Fibroblast of skin of back (primary cell): ENCODE measurements at places on chromosomes 3 and 15.

DNA sequence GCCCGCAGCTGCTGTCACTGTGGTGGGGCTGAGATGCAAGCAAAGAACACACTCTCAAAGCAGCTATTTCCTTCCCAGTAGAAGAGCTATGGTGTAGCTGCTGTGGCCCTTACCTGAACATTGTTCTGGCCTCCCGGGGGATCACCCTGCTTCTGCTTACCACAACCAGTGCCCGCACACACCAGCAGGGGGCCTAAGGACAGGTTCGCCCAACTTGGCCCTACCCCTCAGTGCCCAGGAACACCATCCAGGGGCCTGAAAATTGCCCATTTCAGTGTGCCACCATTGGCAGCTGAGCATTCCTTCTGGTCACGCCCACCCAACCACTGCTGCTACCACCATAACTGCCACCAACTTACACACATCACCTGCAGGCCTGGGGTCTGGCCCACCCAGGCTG is 113.0 kb downstream of the TP63 start:
- no peak for DNase-seq

DNA sequence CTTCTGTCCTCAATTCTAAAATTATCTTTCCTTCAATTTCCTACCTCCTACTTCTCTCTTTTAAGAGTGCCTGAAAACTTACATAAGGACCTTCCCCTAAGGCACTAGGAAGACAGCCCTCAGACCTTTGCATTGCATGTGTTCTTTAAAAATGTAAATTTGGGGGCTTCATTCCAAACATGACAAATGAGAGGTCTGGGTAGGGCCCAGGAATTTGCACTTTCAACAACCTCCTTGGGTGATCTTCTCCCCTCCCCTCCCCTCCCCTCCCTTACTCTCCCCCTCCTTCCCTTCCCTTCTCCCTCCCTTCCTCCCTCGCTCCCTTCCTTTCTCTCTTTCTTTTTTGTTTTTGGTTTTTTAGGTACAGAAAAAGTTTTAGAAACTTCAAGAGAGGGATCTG is 18.7 kb downstream of the USF3 start:
- DNase-seq, result no peak

GRCh38 chr3:150277444-150277843 is 130.7 kb upstream of the TSC22D2 start:
- DNase-seq, result no peak

- no peak for DNase-seq
Measured at GRCh38 chr3:141992512-141992911, 116.1 kb downstream of the ATP1B3 start.

DNA sequence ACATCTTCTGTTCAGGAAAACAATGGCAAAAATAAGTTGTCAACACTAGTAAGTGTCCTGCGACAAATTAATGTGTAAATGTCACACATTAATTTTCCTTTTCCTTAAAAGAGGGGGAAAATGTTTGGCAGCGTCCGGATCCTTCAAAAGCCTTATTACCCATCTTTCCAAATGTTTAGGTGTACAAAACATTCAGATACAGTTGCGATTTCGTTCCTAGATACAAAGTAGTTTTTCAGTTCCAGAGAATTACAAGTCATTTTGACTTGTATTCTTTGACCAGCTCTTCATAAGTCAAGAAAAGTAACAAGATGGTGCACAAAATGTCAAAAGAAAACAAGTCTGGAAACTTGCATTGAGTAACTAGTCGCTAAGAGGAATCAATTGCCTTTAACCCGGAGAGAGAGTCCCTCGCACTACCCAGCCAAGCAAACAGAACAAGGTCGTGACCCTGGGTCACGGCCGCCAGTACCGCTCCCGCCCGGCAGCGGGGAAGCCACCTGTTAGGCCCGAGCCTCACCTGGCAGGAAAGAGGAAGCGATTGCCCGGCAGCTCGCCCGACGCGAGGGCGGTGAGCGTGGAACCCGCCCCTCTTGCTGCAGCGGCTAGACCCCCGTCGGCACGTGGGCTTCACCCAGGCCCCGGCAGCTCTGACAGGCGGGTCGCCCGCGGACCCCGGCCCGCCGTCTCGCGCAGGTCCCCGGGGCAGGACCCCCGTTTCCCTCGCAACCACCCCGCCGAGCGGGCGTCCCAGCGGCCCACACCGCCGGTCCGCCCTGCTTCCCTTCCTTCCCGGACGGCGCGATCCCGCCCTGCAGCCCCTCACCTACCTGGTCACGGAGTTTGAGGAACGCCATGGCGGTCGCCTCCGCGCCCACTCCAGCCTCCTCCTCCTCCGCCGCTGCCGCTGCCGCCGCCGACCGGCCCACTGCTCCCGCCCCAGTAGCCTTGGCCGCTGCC is 61.0 kb upstream of the ANKRD28 start:
- DNase-seq, result no peak

- no peak for DNase-seq
Measured at GRCh38 chr15:80328496-80328895, 75.7 kb upstream of the ARNT2 start.

GRCh38 chr3:102741105-102741504 is 306.3 kb downstream of the ZPLD1 start:
- DNase-seq, result no peak

DNA sequence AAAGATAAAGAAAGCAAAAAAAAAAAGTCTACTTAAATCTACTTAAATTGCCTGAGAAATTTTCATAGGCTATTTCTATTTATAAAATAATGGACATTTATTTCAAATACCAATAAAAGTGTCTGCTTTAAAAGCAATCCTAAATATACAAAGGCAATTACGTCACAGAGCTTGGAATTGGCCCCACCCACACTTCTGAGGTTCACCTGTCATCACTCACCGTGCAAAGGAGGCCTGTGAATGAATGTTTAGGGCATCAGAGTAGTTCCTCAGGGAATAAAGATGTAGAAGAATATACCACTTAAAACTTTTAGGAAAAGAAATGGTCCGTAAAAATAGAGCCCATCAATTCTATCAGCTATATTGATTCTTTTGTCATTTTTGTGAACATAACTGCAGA is 621.8 kb downstream of the ROBO1 start:
- no peak for DNase-seq

DNA sequence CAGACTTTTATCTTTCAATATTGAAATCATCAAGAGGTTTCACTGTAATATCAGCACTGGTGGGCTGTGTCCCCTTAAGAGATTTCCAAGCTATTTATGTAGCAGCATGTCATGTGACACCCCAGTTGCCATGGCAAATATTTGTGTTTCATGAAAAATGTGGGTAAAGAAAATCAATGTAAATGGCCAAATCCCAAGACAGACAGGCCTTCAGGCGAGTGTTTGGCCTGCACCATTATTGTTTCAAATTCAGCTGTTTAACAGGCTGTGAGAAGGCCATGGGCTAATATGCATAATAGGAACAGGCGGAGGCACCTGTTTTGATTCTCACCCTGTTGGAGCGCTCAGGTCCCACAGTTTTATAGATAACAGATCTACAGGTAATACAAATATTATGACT is 104.2 kb downstream of the IQCH start:
- DNase-seq, result no peak

DNA sequence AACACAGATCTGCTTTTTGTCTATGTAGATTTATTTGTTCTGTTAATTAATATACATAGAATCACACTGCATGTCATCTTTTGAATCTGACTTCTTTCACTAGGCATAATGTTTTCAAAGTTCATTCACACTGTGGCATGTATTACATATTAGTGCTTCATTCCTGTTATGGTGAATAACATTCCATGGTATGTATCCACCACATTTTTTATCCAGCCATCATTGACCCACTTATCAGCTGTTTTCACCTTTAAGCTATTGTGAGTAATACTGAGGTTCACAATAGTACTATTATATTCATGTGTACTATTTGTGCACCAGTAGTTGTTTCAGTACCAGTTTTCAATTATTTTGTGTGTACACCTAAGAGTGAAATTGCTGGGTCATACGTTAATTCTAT is 230.6 kb upstream of the CNTN3 start:
- DNase-seq, result peak; percentile 71

- peak; percentile 42 for DNase-seq
Measured at GRCh38 chr3:188214442-188214841, 60.5 kb downstream of the LPP start.

GRCh38 chr15:81026836-81027599 is 26.3 kb downstream of the TLNRD1 start:
- DNase-seq, result peak; percentile 61

GRCh38 chr3:122088531-122088930 is 33.4 kb downstream of the CD86 start:
- no peak for DNase-seq

GRCh38 chr15:52232327-52232726 is 41.1 kb upstream of the GNB5 start:
- peak; percentile 23 for DNase-seq

- DNase-seq, result no peak
Measured at GRCh38 chr15:64597477-64597822, 137.1 kb downstream of the ZNF609 start.

DNA sequence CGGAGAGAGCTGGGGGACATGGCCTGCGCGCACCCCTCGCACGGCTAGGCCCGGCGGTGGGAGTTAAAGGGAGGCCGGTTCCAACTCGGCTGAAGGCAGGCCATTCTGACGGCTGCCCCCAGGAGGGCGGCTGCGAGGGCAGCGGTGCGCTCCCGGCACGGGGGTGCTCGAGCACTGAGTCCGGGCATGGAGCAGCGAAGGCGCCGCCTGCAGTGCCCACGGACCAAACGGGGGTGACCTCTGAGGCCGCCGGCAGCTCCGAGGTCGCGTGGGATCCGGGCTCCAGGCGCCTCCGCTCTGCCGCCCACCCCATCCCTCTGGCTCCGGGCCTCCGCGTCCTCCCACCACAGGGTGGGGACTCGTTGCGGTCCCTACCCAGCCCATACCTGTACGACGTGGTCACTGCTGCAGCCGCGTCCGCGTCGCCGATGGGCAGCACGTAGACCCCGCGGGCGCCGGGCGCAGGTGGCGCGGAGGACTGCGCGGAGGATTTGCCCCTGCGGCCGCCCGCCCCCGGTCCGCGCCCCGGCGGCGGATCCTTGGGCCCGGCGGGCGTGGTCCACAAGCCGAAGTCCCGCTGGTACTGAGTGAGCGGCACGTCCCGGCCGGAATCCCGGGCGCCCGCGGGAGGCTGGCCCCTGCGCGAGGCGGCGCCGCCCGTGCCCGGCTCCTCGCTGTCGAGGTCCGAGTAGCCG is 469 bp downstream of the MAP6D1 start:
- DNase-seq, result peak; percentile 12

DNA sequence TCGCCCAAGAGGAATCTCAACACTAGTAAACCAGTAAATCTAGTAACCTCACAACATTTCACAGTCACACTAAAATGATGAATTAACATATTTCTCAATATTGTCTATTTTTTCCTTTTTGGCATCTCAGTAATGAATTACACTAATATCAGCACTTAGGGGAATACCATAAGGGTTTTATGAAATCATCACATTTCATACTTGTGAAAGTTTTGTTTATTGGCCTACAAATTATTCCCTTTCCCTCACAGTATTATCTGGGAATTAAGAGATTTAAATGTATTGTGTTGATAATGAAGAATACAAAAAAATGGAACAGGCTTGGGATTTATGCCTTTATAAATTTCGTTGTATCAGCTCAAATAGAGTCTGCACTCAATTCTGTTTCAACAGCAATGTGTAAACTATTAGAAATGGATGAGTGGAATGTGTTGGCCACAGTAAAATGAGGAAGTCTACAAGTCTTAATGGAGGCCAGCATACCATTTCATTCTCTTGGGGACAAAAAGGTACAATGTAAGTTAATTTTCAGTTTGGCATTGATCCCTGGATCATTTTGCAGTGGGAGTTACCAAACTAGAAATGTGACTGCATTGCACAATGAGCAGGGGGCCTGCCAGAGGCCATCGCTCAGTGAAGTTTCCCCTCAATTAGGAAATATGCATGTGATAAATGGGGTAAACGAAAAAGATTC is 195.4 kb downstream of the FMN1 start:
- no peak for DNase-seq

GRCh38 chr3:118548434-118548833 is 486.2 kb downstream of the IGSF11 start:
- DNase-seq, result peak; percentile 18

- DNase-seq, result peak; percentile 84
Measured at GRCh38 chr15:94119923-94120775, 111.2 kb upstream of the MCTP2 start.

GRCh38 chr3:105679951-105680350 is 188.9 kb downstream of the CBLB start:
- DNase-seq, result no peak

DNA sequence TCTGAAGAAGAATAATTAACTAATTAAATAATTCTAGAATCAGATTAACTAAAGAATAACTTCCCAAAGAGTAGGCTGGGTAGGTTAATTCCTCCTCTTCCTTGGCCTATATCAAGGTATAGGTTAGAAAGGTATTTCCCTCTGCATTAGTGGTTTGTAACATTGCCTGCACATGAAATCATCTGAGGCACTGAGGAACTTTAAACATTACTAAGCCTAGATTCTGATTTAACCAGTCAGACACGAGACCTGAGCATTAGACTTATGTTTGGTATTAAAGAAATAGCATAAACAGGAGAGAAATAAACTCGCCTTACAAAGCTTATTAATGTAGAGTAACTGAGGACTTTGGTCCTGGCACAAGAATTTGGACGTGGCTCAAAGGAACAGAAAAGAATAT is 84.2 kb downstream of the FGF7 start:
- no peak for DNase-seq
